ENCODE measurements at places on chromosomes 13 and 19.

- no peak for DNase-seq
These were observed 25.8 kb upstream of the IGLON5 start for GRCh38 chr19:51285682-51286081.

- DNase-seq, result no peak
These were observed 12.9 kb downstream of the CHAF1A start for GRCh38 chr19:4415352-4415751.

DNA sequence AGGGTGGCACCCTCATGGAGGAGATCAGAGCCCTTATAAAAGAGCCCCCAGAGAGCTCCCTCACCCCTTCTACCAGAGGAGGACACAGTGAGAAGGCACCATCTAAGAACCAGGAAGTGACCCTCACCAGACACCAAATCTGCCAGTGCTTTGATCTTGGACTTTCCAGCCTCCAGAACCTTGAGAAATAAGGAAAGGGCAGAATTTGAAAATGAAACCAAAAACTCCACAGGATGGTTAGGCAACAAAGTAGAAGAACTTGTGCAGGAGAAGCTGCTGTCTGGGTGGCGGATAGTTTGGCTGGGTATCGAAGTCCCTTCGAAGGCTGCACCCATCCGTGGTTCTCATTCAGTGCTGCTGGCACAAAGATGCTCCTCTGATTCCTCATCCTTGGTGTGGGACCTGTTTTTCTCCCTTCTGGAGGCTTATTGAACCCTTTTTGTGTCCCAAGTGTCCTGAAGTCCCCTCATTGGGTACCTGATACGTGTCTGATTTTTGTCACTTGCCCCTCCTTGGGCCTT lies 130.8 kb downstream of the KDM4B start:
- DNase-seq, result no peak

GRCh38 chr19:13190781-13191540 lies 40.8 kb downstream of the IER2 start:
- DNase-seq, result no peak

DNA sequence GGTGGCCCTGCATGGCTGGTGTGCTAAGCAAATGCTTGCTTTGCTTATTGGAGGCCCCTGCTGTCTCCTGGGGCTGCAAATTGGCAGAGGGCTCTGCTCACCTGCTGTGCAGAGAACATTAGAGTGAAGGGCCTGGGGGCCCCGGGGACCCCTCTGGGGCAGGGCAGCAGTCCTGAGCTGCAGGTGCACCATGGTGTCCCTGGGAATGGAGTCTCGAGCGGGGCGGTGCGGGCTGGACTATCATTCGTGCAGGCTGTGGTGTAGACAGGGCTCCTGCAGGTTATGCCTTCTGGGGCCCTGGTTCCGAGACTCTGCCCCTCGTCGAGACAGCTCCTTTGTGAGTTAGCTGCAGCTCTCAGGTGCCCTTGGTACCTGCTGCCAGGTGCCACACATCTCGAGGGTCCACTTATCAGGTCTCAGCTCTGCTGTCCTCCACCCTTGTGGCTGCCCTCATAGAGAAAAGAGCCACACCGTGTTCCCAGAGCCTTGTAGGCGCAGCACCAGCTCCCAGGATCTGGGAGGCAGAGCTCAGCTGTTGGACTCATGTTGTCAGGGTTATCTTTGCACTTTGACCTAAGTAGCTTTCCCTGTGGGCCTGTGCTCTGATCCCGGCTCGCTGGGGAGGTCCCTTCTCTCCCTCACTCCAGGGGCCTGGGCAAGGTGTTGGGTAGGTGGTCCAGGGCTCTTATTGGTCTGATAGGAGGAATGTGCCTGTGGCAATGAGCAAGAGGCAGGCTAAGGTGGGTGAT lies 58.0 kb upstream of the ZNF536 start:
- no peak for DNase-seq

GRCh38 chr13:40351537-40352379 lies 314.7 kb downstream of the FOXO1 start:
- DNase-seq, result no peak

DNA sequence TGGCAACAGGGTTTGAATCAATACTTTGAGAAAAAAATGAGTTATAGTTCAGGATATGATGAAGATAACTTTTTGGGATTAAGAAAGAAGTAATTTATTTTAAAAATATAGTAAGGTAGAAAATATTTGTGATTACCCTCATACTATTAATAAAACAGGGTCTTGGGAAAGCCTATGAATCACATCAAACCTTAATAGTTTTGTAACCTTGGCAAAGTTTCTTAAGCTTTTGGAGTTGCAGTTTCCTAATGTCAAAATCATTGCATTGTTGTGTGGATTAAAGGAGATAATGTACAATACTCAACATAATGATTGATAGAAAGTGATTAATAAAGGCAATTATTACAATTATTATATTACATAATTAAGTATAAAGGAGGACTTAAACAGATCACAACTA lies 149.0 kb downstream of the LMO7 start:
- DNase-seq, result no peak

DNA sequence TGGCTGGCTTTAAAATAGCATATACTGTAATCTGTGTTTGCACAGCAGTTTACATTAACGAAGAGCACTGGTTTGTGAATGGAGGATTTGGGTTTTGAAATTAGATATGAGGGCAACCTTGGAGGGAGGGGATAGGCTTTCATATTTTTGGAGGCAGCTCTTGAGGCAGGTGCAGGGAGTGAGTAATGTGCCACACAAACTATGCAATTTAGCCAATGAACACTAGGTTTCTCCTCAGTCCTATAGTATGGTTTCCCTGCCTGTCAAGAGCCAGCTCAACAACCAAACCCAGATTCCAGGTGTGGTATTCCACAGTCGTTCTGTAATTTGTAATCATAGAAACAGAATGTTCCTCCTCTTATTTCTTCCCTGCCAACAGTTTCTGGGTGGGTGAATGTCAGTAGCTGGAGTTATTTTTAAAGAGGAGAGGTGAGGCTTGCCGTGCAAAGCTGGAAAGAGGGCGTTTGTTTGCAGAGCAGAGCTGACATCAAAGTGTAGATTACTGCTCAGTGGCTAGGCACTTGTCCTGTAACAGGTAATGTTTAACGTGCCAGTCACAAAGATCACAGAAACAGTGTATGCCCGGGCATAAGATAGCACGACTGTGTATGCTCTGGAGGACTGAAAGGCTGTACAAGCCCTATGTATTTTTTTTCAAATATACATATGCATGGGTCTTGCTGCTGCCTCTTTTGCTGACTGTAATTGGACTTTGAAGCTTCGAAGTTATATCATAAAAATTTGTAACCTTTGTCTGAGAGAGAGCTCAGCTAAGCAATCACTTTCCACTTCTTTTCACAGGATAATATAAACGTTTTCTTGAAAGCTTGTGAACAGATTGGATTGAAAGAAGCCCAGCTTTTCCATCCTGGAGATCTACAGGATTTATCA lies 124.2 kb downstream of the LMO7 start:
- DNase-seq, result no peak

GRCh38 chr19:4662020-4662695 lies 8.0 kb downstream of the MYDGF start:
- DNase-seq, result no peak

- no peak for DNase-seq
These were observed 1.4 kb upstream of the HPN start for GRCh38 chr19:35039881-35040825.

DNA sequence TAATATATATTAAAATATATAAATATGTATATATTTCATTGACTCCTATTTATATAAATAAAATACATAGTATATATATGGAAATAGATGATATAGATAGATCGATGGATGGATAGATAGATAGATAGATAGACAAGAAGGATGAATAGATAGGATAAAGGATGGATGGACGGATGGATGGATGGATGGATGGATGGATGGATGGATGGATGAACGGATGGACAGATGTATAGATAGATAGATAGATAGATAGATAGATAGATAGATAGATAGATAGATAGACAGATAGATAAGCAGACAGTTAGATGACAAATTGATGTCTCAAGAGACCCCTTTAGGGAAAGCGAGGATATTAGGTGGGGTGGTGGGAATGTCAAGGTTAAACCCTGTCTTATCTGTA lies 15.1 kb downstream of the CYP4F11 start:
- DNase-seq, result no peak

DNA sequence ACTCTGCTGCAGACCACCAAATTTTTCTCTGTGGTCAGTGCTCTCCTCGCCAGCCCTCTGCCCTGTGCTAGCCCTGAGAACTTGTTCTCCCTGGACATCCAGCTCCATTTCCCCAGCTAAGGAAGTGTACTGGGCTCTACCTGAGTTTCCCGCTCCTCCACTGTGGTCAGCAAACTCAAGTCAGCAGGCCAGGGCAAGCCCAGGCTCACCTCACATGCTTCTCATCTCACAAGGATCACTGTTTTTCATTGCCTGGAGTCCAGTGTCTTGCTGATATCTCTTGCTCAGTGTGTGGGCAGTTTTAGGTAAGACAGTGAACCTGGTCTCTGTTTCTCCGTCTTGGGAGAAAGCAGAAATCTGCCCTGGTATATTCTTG lies 201.4 kb downstream of the FOXO1 start:
- no peak for DNase-seq

DNA sequence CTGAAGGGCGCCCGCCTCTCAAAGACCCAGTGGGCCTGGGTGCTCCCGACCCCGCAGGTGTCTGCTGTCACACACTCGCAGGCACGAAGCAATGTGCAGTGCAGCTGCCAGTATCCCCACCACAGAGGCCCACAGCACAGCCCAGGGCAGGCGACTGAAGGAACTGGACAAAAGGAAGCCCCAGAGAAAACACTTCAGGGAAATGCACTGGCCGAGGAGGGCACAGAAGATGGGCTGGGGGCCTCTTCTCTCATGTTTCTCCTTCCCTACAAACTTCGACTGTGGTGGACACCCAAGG lies 10.0 kb downstream of the AKAP8 start:
- DNase-seq, result no peak

GRCh38 chr19:18419699-18420460 lies 682 bp downstream of the SSBP4 start:
- DNase-seq, result no peak

GRCh38 chr13:50762969-50763567 lies 80.4 kb downstream of the DLEU7 start:
- no peak for DNase-seq

- no peak for DNase-seq
These were observed 221.1 kb downstream of the DNAJC15 start for GRCh38 chr13:43244481-43244880.

DNA sequence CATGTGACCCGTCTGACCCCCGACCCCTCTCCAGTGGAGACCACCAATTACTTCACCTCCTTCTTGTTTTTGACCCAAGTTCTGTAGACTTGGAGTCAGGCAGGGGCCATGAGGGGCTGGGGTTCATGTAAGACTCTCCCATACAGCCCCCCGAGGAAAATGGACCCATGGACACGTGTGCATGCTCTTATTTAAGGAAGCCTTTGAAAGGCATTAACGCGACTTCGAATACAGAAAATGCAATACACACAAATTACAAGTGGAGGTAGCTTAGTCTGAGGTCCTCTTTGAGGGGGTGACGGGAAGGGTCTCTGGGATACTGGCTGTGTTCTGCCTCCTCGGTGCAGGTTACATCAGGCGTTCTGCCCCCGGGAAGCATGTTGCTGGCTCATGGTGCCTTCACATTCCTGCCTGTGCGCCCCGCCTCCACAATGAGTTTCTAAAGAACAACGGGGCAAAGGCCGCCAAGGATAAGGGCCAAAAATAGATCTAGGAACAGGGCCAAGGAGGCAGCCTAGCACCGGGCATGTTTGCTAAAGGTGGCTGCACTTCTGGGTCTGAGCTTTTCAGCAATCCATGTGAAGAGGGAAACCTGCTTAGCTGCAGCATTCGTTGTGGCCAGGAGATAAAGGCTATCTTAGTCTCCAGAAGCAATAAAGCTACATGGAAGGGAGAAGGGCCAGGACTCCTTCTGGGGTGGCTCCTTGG lies 54.5 kb downstream of the RAB20 start:
- DNase-seq, result no peak

GRCh38 chr13:29858231-29858630 lies 7.8 kb upstream of the UBL3 start:
- no peak for DNase-seq

DNA sequence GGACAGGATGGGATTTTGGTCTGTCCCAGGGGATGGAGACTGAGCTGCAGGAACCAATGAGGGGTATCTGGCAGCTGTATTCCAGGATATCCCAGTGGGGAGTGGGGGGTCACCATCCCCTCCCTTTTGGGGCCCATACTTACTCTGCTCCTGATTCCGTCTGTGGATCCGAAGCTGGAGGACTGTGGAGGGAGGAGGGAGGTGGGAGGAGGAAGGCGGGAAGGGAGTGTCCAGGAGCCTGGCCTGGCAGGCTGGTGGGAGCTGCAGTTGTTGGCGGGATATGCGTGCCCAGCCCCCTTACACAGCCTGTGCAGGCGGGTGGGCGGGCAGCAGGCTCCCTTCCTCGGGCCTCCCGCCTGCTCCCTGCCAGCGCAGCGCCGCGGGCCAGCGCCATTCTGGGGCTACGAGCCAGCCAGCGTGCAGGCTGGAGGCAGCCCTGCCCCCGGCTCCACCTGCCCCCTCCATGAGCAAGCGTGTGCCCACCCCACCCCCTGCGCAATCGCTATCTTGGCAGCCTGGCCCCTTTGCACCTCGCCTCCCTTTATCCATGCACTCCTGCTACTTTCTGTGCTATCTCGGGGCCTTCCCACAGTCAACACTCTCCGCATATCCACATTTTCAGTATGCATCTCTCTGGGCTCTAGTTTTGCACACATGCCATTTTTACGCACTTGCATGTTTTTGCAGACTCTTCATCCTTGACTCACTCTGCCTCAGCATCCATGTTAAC lies 2.8 kb downstream of the MAMSTR start:
- no peak for DNase-seq

GRCh38 chr19:49297403-49297802 lies 27.6 kb downstream of the SLC6A16 start:
- no peak for DNase-seq

DNA sequence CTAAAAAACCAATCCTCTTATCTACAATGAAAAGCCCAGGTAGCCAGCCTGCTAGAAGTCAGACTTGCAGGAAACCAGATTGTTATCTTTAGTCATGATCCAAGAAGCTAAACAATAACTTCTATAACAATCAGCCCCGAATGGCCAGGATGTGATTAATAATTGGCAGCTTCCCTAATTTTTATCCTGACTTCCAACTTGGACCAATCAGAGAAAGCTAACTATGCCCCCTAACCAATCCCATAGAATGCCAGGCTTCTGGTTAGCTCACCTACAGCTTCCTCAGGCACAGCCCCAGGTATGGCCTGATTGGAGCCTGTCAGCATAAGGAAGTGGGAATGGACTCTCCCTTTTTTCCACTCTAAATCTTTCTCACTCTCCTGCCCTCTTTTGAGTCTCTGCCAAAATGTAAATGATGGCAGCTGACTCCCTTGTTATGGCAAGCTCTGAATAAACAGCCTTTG lies 394.9 kb downstream of the DLEU7 start:
- no peak for DNase-seq

GRCh38 chr19:3506384-3507340 lies 551 bp downstream of the FZR1 start:
- DNase-seq, result no peak

DNA sequence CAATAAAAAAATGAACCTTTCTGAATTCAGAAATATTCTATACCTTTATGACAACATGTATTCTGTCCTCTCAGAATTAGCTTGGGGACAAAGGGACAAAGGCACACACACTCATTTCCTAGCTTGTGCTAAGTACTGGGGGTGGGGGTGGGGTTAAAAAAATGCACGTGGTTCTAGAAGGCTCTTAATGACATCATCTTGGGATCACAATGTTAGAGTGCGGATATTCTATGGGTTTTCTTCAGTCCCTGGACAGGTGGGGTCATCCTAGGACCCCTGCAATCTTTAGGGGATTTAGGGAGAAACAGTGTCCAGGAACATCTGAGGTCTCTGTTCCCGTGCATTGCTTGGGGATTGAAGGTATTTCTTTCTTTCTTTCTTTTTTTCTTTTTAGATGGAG lies 21.8 kb downstream of the GATAD2A start:
- no peak for DNase-seq

- no peak for DNase-seq
These were observed 23.5 kb upstream of the MYDGF start for GRCh38 chr19:4693471-4694121.

All from activated gamma-delta T cell (primary cell).